ENCODE measurements at places on chromosomes 11 and 22.

DNA sequence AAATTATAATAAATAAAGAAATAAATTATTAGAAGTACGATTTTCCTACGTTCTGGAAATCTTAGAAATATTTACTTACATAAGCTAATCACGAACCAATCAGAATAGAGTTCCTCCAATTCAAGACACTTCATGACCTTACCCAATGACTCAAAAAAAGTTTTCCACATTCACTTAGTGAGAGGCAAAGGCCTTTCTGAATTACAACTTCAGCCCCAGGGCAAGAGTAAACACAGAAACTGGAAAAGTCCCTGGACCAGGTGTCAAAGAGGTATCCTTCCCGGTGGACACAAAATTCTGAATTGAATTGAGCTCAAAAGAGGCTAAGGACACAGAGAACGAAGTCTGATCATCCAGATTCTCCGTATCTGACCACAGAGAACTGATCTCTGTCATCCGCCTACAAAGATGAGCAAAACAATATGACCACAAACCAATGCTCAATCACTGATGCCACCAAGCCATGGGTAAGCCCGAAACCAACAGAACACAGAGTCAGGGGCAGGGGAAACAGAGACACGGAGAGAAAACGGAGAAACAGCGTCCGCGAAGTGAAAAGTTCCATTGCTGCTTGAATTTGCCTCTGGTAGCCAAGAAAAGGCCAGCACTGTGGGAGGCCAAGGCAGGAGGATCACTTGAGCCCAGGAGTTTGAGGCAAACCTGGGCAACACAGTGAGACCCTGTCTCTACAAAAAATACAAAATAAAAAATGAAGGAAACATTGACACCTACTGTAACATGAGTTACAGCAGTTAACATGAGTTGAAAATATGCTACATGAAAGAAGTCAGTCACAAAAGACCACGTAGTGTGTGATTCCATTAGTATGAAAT is 6.8 kb downstream of the BID start:
- no peak for DNase-seq

GRCh38 chr22:23278883-23279675 is 98.8 kb downstream of the BCR start:
- peak; percentile 7 for DNase-seq

- DNase-seq = no peak
These were observed 129.0 kb downstream of the ETS1 start for GRCh38 chr11:128458321-128458720.

- no peak for DNase-seq
These were observed 10.3 kb downstream of the TOP3B start for GRCh38 chr22:21972293-21972779.

DNA sequence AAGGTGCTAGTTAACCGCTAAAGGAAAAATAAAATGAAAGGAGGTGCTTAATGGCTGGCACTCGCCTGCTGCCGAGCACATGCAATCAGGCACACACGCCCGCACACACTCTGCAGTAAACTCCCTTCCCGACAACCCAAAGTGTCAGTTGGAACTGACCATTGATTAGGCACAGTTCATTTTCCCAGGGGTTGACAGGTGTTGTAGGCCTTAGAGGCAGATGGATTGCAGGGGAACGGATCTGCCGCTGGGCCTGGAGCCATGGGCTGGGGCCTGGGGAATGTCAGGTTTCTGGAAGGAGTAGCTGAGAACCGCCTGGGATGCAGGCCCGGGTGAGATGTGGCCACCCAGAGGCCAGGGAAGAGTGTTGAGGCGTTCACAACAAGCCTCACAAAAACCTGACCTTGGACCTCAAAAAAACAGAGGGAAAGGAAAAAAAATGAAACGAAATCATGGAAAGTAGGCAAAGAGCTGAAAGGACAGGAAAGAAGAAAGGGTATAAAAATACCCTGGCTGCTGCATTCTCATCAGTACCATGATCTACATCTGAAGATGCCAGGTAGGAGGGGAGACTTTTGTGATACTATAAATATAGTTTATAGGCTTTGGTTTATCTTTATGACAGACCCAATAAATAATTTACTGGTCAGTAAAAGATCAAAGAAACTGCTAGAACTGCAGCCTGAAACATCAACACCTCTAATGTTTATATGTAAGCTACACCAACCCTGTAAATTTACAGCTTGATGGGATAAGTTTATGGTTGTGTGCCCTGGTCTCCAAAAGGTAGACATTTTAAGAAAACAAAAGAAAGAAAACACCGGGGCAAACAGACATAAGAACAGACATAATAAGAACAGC is 313.4 kb downstream of the BUD13 start:
- peak; percentile 54 for DNase-seq

- DNase-seq = no peak
These were observed 27.9 kb downstream of the GUCY1A2 start for GRCh38 chr11:106990331-106990730.

- DNase-seq = no peak
These were observed 23.4 kb downstream of the SLN start for GRCh38 chr11:107688322-107688918.

- DNase-seq = no peak
These were observed 16.7 kb downstream of the BCL9L start for GRCh38 chr11:118908901-118909618.

DNA sequence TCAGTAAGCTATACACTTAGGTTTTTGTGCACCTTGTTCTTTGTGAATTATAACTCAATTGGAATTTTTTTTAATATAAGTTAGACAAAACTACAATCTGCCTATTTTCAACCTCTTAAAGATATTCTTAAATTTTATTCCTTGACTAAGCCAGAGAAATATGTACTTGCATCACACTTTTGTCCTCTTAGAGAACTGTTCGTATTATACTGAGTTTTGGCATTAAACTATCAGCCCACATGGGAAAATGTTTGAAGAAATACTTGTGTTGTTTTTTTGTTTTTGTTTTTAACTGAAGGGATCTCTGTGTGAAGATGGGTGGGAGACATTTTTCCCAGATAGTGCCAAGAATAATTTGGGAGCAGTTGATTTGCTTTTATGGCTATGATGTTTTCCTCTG is 25.3 kb downstream of the CEP295 start:
- DNase-seq = no peak

Data from LoVo (cell line).